ENCODE measurements at places on chromosomes 7 and 10.

- no peak for DNase-seq
These were observed 37.6 kb downstream of the FAM53B start for GRCh38 chr10:124706462-124707143.

GRCh38 chr7:97460433-97460832, 271.5 kb upstream of the TAC1 start:
- DNase-seq: no peak

- no peak for DNase-seq
These were observed 14.6 kb upstream of the INSYN2A start for GRCh38 chr10:127210936-127211466.

DNA sequence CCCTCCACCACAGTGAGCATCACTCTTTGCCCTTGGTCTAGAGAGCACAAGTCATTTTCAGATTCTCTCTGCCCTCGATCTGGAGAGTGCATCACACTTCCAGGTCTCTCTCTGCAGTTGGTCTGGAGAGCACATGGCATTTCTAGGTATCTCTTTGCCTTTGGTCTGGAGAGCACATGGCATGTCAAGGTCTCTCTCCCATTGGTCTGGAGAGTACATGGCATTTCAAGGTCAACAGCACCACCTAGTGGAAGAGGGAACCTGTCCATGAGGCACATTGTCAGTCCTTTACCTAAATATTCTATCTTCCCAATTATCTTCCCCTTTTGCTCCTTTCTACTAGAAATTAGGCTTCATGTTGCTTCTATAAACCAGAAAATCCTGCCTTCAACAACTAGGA, 1139.4 kb downstream of the XPNPEP1 start:
- DNase-seq: no peak

Data from hippocampal formation (tissue), 2 donors.